Femur (tissue), 1 donor: ENCODE measurements at places on chromosomes 6 and 20.

- DNase-seq = peak; percentile 86
These were observed 237.8 kb upstream of the PMEPA1 start for GRCh38 chr20:57947421-57948179.

DNA sequence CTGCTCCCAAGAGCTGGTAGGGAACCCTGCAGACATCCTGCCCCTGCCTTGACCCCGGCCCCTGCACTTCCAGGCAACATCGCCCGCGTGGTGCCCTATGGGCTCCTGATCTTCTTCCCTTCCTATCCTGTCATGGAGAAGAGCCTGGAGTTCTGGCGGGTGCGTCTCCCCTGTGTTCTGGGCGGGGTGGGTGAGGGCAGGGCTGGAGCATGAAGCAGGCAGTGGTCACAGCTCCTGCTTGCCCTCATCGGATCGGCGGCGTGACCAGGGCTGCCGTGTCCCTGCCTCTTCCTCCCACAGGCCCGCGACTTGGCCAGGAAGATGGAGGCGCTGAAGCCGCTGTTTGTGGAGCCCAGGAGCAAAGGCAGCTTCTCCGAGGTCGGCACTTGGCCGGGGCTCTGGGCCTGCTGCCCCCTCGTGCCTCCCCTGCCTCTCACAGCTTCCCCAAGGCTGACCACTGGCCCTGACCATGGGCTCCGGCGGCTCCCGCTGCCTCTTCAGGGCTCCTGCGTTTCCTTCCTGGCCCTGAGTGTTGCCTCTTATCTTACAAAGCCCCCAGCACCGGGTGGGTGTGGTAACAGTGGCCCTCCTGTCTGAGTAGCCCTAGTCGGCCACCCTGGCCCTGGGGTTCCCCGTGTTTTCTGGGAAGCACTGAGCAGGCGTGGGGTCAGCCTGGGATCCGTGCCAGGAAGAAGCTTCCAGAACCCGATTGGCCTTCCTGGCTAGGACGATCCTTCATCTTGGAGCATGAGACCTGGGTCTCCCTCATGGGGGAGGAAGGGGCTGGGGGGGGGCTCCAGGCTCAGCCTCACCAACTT lies 8.0 kb upstream of the TNFRSF6B start:
- DNase-seq = no peak

GRCh38 chr6:135828021-135828420 lies 23.5 kb upstream of the PDE7B start:
- DNase-seq = no peak

- no peak for DNase-seq
These were observed 12.1 kb downstream of the TRIM31 start for GRCh38 chr6:30100585-30101443.

GRCh38 chr6:117932001-117932400 lies 24.9 kb downstream of the SLC35F1 start:
- DNase-seq = no peak

GRCh38 chr6:41936073-41936837 lies 5.4 kb downstream of the CCND3 start:
- peak; percentile 76 for DNase-seq

- DNase-seq = no peak
These were observed 209.0 kb downstream of the TFAP2A start for GRCh38 chr6:10205892-10206291.

- DNase-seq = no peak
These were observed 10.9 kb upstream of the VSTM2L start for GRCh38 chr20:37892001-37892400.

DNA sequence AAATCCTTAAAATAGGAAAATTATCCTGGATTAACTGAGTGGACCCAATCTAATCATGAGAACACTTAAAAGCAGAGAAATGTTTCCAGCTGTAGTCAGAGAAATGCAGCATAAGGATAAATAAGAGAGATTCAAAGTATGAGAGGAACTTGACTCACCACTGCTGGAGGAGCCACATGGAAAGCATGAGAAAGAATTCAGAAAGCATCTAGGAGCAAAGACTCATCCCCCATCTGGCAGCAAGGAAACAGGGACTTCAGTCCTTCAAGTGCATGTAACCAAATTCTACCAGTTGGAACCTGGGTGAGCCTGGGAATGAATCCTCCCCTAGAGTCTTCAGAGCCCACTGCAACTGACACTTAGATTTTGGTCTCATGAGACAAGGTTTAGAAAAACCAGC lies 33.7 kb downstream of the RNF146 start:
- DNase-seq = peak; percentile 23

DNA sequence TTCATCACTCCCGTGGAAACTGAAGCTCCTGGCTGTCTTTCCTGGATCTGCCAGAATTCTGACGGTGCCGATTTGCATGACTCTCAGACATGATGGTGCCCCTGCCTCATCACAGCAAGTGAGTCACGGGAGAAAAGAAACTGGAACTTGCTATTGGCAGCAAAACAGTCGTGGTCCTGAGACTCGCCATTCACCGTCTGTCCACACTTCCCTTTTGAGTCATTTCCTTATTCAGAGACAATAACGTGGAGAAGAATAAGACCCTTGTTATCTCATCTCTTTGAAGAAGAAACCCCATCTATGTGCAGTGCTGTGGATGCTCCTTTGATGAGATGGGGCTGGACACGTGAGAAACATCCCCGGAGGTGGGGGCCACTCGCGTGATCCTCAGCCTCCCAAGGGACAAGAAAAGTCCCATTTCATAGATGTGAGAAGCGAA lies 4.2 kb downstream of the GPR31 start:
- no peak for DNase-seq

DNA sequence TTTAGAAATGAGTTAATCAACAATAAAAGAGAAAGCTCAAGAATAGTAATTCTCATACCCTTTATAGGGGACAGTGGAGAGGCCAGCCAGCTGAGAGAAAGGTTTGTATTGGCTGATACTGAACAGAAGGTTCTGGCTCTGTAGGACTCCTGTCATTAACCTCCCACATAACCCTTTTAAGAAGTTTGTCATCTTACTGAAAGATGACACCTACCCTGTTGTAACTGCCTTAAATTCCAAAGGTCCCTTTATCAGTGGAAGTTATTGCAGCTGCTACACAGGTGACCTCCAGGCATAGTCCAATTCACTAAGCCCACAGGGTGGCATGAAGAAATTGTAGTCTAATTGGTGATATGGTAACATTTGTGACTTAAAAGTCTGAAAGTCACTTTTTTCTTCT lies 790.1 kb downstream of the TENT5A start:
- no peak for DNase-seq

DNA sequence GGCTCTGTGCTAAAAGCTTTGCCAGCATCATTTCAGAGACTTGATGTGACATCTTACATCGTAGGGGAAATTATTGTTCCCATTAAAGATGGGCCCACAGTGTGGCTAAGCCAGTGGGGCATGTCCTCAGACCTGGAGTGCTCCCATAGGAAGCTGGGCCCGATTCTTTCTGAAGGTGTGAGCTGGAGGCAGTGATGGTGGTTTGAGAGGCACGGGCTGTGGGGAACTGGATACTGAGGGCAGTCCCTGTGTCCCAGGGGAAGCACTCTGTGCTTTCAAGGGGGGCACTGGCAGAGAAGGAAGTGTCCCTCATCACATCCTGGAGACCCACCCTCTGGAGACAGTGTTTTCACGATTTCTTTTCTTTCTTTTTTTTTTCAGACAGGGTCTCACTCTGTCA lies 8.6 kb upstream of the FAM110A start:
- no peak for DNase-seq

- DNase-seq = no peak
These were observed 591.7 kb upstream of the NRSN1 start for GRCh38 chr6:23534351-23534750.

- no peak for DNase-seq
These were observed 224.4 kb upstream of the SASH1 start for GRCh38 chr6:148118244-148118643.

DNA sequence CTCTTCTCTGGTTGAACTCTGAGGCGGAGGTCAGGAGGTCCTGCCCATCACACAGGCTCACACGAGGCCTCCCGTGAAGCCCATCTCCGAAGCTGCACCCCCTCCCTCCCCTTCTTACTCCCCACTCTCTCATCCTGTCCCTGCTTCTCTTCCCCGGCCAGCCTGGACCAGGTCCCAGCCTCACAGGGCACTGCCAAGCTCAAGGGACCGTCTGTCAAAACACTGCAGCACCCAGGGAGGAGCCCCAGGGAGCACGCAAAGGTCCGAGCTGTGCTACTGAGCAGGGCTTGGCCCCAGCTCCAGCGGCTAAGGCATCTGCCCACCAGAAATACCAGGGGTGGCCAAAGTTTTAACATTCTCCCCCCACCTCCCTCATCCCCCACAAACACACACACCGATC lies 70.0 kb downstream of the PSMG4 start:
- DNase-seq = no peak

DNA sequence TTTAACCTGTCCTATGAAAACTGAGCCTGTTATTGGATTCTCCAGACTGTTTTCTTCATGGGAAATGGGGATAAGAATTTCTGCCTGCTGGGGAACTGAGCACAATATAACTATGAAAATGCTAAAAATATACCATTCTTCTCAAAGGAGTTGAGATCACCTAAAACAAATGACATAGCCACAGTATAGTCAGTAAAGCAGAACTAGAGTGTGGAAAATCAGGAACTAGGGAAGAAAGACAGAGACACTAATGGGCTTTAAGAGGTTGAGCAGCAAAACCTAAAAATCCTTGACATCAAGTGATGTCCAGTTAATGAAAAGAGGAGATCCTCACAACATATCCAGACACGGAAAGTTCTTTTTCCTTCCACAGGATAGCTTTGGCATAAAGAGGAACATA lies 215.7 kb upstream of the CST7 start:
- no peak for DNase-seq
